ENCODE measurements at places on chromosomes 1 and 21.

GRCh38 chr1:156482276-156482675, 18.3 kb downstream of the MEF2D start:
- DNase-seq: no peak

DNA sequence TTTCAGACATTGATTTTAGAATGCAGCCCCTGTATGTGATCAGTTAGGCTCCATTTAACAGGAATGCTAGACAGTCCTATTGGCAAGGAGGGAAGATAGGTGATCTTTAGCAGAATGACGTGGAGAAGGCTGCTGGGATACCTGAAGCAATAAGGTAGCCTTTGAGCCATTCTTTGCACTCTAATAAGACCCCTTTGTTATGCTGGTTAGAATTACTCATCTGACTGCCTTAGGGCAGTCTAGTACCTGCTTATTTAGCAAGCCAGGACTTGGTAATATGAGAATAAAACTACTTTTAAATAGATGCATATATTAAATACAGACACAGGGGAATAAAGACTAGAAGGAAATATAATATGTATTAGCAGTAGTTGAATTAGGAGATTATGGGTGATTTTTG, 29.1 kb downstream of the NGF start:
- no peak for DNase-seq

DNA sequence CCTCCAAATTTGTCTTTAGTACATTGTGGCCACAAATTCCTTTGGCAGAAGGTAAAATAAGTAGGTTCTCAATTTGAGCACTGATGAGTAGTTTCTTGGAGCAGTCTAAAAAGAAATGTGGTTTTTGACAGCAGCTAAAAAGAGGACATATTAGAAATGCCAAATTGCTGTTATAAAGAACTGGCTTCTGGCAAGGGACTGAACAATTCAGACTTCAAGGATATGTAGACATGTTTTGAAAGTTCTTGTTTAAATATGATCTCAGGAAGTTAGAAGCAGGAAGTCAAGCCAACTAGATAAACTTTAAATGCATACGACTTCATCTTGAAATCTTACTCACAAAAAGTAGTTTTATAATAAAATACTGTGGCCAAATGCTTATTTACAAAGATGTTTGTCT, 18.8 kb downstream of the C1orf52 start:
- no peak for DNase-seq

- DNase-seq: peak; percentile 16
Measured at GRCh38 chr1:2314803-2315673, 76.3 kb downstream of the MORN1 start.

DNA sequence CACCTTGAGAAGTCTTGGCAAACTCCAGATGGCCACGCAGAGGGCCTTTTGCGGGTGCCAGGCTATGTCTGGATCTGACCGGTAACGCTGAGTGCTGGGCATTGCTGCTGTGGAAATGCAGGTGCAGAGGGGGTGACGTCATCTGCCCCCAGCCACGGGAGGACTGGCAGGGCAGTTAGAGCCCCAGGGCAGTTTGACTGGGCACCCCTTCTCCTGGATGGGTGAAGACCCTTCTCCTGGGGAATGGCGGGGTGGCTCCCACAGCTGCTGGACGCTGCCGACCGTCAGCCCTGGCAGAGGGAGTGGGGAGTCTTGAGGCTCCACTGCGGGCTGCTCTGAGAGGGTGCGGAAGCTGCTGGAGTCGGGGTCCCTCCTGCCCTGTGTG, 12.6 kb upstream of the EDN2 start:
- DNase-seq: peak; percentile 55
